Mesothelial cell of epicardium (in vitro differentiated cells): ENCODE measurements at places on chromosomes 12 and 14.

DNA sequence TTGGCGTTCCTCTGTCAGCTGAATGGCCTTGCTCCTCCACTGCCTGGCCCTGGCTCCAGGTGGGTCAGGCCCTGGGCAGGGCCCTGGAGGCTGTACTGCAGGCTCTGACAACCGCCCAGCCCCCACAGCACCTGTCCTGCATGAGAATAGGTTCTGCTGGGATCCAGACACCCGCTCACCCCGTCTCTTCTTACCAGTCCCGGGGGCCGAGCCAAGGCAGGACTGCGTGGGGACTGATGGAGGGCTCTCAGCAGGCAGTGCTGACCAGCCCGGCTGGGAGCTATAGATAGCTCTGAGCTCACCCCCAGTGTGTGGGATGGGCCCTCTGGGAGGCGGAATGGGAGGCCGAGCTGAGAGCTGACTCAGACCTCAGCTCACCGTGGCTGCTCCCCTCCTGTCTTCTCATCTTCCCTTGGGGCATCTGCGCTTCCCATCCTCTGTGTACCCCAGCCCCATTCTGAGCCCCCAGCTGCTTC, 39.6 kb downstream of the TEAD4 start:
- H3K4me1 ChIP-seq = no peaks in the 10 kb centered on the region
- H3K36me3 ChIP-seq = peaks cover 15% of the 10 kb centered on the region
- no peak overlapping the region for H3K27ac ChIP-seq
- H3K4me3 ChIP-seq = no peak overlapping the region
- DNase-seq = no peak

GRCh38 chr14:29865299-29865698, 62.3 kb downstream of the PRKD1 start:
- no peak overlapping the region for H3K4me3 ChIP-seq
- H3K27me3 ChIP-seq = no peaks in the 10 kb centered on the region
- no peak for DNase-seq
- no peaks in the 10 kb centered on the region for H3K36me3 ChIP-seq

DNA sequence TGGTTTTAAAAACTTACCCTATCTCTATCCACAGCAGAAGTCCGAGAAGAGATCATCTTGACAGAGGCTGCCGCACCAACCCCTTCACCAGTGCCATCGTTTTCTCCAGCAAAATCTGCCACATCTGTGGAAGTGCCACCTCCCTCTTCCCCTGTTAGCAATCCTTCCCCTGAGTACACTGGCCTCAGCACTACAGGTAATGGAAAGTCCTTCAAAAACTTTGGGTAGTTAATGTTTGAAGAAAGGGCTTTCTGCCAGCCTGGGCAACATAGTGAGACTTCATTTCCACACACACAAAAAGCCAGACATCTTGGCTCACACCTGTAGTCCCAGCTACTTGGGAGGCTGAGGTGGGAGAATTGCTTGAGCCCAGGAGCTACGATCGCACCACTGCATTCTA, 41.6 kb upstream of the RIC8B start:
- H3K36me3 ChIP-seq = no peaks in the 10 kb centered on the region
- H3K4me1 ChIP-seq = no peaks in the 10 kb centered on the region
- H3K27me3 ChIP-seq = peaks cover 12% of the 10 kb centered on the region
- DNase-seq = no peak

DNA sequence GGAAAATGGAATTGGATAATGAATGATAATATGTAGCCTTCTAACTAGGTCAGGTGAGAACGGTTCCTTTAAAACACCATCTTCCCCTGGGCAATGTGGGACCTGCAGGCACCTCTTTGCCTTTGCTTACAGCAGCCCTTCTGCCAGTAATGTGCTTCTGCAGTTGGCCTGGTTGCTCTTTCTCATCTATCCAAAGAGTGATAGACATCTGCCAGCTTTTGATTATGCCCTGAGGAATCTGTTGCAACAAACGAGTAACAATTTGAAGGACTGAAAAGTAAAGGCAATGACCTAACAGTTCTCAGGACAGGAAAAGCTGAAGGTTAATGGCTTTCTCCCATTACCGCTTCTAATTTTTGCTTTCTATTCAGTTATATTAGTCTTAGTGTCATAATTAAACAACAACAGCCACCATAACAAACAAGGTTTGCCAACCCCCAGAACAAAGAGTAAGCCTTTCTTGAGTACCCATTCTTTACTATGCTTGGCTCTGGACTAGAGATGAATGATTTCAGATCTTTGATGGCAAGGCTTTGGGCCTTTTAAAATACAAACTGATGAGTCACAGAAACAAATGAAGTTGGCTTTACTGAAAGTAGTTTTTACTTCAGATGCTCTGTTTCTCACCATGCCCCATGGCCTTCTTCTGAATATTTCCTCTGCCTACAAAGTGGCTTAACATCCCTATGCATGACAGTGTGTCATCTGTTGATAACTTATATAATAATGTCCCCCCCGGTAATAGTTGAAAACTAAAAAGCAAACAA, 76.1 kb upstream of the KRR1 start:
- H3K36me3 ChIP-seq = no peaks in the 10 kb centered on the region
- no peaks in the 10 kb centered on the region for H3K27me3 ChIP-seq
- no peak overlapping the region for H3K4me3 ChIP-seq
- H3K27ac ChIP-seq = no peak overlapping the region

DNA sequence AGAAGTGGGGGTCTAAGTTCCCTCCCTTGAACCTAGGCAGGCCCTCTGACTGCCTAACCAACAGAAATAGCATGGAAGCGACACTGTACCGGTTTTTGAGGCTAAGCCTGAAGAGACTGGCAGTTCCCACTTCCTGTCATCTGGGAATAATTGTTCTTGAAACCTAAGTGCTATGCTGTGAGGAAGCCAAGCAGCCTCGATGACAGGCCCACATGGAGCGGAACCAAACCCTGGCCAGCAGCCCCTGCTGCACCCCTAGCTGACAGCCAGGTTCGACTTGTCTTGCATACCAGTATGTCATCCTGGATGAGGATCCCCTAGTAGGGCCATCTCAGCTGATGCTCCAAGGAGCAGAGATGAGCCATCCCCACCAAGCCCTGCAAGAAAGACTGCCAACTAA, 6.4 kb upstream of the GPR68 start:
- H3K36me3 ChIP-seq = no peaks in the 10 kb centered on the region
- DNase-seq = no peak
- peak overlapping the region; percentile 9 for H3K27ac ChIP-seq
- H3K27me3 ChIP-seq = peaks cover 10% of the 10 kb centered on the region
- H3K4me1 ChIP-seq = peaks cover 12% of the 10 kb centered on the region

GRCh38 chr12:128456922-128457321, 190.0 kb downstream of the TMEM132C start:
- H3K27ac ChIP-seq = no peak overlapping the region
- peaks cover 4% of the 10 kb centered on the region for H3K27me3 ChIP-seq
- no peak for DNase-seq

GRCh38 chr12:32418903-32419519, 19.7 kb downstream of the FGD4 start:
- no peak for DNase-seq
- peaks cover 29% of the 10 kb centered on the region for H3K4me1 ChIP-seq
- H3K27me3 ChIP-seq = no peaks in the 10 kb centered on the region
- peak overlapping the region; percentile 34 for H3K27ac ChIP-seq

DNA sequence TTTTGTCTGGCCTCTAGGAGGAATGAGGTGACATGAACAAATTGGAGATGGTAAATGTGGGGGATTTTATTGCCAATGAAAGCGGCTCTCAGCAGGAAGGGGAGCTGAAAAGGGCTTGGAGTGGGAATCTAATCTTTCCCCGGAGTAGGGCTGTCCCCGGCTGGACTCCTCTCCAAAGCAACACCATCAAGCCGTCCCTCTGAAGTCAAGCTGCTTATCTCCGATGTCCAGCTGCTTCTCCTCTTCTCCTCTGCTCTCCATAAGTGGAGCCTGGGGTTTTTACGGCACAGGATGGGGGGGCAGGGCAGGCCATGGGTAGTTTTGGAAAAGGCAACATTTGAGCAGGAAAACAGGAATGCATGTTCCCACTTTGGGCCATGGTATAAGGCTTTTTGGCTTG, 113.5 kb downstream of the TMEM132D start:
- no peaks in the 10 kb centered on the region for H3K4me1 ChIP-seq
- no peaks in the 10 kb centered on the region for H3K27me3 ChIP-seq
- no peak for DNase-seq
- H3K36me3 ChIP-seq = no peaks in the 10 kb centered on the region

GRCh38 chr14:20350282-20350681, 6.8 kb downstream of the PARP2 start:
- H3K4me3 ChIP-seq = no peak overlapping the region
- H3K4me1 ChIP-seq = no peaks in the 10 kb centered on the region
- no peaks in the 10 kb centered on the region for H3K27me3 ChIP-seq
- DNase-seq = no peak

DNA sequence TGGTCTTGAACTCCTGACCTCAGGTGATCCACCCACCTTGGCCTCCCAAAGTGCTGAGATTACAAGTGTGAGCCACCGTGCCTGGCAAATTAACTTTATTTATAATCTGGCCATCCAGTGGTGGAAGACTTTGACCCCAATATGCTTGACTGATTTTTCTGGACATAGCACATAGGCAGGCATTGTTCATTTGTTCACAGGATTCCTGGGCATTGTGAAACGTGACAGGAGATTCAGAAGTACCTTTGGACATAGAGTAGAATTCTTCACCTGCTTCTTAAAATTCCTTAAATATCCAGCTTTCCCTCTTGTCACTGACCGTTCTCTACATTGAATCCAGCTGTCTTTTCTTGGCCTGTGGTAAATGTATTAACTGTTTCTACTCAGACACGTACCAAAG, 103.1 kb downstream of the SCN8A start:
- DNase-seq = no peak
- no peaks in the 10 kb centered on the region for H3K27me3 ChIP-seq
- peaks cover 4% of the 10 kb centered on the region for H3K4me1 ChIP-seq
- no peak overlapping the region for H3K27ac ChIP-seq
- no peak overlapping the region for H3K4me3 ChIP-seq
